ENCODE measurements at places on chromosomes 7 and 10. TPM values are rescaled to one million over a fixed set of nuclear protein-coding genes. Genes with fewer than 3 reads are reported as not detected.

CYP2C9 gene
- total RNA-seq = not detected

AP1S1 gene
- total RNA-seq = 172 TPM

TRIM50 gene
- not detected for total RNA-seq

LBX1 gene
- not detected for total RNA-seq

AUTS2 gene
- 68.2 TPM for total RNA-seq

FZD1 gene
- total RNA-seq = 6.8 TPM

VSTM4 gene
- total RNA-seq = 1.1 TPM

ASZ1 gene
- total RNA-seq = not detected

- no peak overlapping the region for H3K27ac ChIP-seq
- H3K36me3 ChIP-seq = no peaks in the 10 kb centered on the region
- H3K4me3 ChIP-seq = no peak overlapping the region
- H3K4me1 ChIP-seq = no peaks in the 10 kb centered on the region
- no peak for DNase-seq
Observed at GRCh38 chr10:85789125-85789524, 577.5 kb downstream of the GRID1 start.

DNA sequence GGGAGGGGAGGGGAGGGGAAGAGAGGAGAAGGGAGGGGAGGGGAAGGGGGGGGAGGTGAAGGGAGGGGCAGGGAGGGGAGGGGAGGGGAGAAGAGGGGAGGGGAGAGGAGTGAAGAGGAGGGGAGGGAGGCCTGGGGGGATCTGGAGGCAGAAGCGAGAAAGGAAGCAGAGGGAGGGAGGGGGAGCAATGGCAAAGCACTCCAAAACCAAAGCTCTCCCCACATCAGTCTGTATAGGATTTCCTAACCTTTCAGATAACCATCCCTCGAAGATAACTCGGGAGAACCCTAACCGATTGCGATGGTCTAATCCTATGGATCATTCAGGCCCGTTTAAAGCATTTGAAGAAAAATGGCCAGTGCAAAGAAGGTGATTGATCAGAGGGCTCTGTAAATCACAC lies 19.0 kb downstream of the EBF3 start:
- peaks cover 2% of the 10 kb centered on the region for H3K27me3 ChIP-seq
- DNase-seq = no peak
- no peaks in the 10 kb centered on the region for H3K4me1 ChIP-seq
- H3K4me3 ChIP-seq = no peak overlapping the region
- no peak overlapping the region for H3K27ac ChIP-seq

DNA sequence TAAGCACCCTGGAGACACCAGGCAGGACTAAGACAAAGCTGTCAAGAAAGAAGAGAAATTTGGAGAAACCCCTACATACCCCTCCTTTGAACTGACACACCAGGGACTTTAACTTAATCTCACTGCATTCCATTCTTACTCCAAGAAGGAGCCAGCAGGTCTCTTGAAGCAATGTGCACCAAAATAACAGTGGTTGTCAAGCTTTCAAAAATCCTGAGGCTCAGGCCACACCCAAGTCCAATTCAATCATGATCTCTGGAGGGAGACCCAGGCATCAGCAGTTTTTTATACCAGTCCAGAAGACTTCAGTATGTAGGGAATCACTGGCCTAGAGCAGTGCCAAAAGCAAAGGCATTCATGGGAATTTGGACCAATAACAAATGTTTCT lies 6.8 kb downstream of the SLC25A13 start:
- H3K4me1 ChIP-seq = no peaks in the 10 kb centered on the region
- H3K4me3 ChIP-seq = no peak overlapping the region
- no peaks in the 10 kb centered on the region for H3K36me3 ChIP-seq
- H3K27ac ChIP-seq = no peak overlapping the region
- H3K27me3 ChIP-seq = no peaks in the 10 kb centered on the region

- H3K27ac ChIP-seq = peak overlapping the region; percentile 10
- peaks cover 8% of the 10 kb centered on the region for H3K36me3 ChIP-seq
- H3K4me3 ChIP-seq = no peak overlapping the region
- H3K27me3 ChIP-seq = no peaks in the 10 kb centered on the region
Observed at GRCh38 chr10:126186766-126187165, 201.5 kb downstream of the ADAM12 start.

GRCh38 chr10:27612551-27613035 lies 108.5 kb downstream of the RAB18 start:
- no peaks in the 10 kb centered on the region for H3K27me3 ChIP-seq
- no peaks in the 10 kb centered on the region for H3K4me1 ChIP-seq
- H3K36me3 ChIP-seq = no peaks in the 10 kb centered on the region
- no peak overlapping the region for H3K27ac ChIP-seq

GRCh38 chr7:43585562-43585961 lies 2.7 kb downstream of the STK17A start:
- peak; percentile 82 for DNase-seq
- H3K27me3 ChIP-seq = peaks cover 4% of the 10 kb centered on the region
- peak overlapping the region; percentile 84 for H3K4me3 ChIP-seq
- H3K4me1 ChIP-seq = peaks cover 7% of the 10 kb centered on the region
- H3K27ac ChIP-seq = peak overlapping the region; percentile 82

- no peaks in the 10 kb centered on the region for H3K27me3 ChIP-seq
- H3K4me1 ChIP-seq = no peaks in the 10 kb centered on the region
- no peak overlapping the region for H3K4me3 ChIP-seq
- no peaks in the 10 kb centered on the region for H3K36me3 ChIP-seq
Observed at GRCh38 chr10:132113206-132113605, 47.5 kb downstream of the JAKMIP3 start.

- DNase-seq = peak; percentile 80
- peak overlapping the region; percentile 26 for H3K27ac ChIP-seq
- H3K36me3 ChIP-seq = no peaks in the 10 kb centered on the region
- H3K27me3 ChIP-seq = no peaks in the 10 kb centered on the region
- H3K4me1 ChIP-seq = peaks cover 28% of the 10 kb centered on the region
Observed at GRCh38 chr10:60382946-60383681, 6.6 kb downstream of the ANK3 start.

DNA sequence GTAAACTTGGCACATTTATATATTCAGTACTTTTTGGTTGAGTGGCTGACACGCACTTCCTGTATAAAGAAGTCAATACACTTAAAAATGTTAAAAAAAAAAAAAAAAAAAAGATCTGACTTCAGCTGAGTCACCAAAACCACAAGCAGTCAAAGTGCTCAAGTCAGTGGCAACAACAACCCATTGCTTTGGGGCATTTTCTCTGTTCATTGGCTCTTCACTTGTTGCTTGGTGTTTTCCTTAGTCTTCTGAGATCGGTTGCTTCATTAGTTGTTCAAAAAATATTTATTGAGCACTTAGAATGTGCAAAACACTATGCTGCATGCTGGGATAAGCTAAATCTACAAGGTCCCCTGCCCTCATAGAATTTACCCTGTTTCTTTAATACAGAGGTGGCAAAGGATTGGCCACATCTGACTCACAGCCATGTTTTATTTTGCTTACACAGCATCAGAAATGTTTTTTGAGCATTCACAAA lies 63.7 kb downstream of the ZNRF2 start:
- H3K4me1 ChIP-seq = peaks cover 15% of the 10 kb centered on the region
- peak overlapping the region; percentile 14 for H3K4me3 ChIP-seq
- no peaks in the 10 kb centered on the region for H3K36me3 ChIP-seq
- H3K27me3 ChIP-seq = no peaks in the 10 kb centered on the region

Data from astrocyte (in vitro differentiated cells and primary cell).